ENCODE measurements at places on chromosomes 3 and 15. TPM values are rescaled to one million over a fixed set of nuclear protein-coding genes. Genes with fewer than 3 reads are reported as not detected.
A peak's percentile ranks its signal among the peaks of the same experiment; 100 is the strongest.

CISH gene
- total RNA-seq: 78.6 TPM

DNA sequence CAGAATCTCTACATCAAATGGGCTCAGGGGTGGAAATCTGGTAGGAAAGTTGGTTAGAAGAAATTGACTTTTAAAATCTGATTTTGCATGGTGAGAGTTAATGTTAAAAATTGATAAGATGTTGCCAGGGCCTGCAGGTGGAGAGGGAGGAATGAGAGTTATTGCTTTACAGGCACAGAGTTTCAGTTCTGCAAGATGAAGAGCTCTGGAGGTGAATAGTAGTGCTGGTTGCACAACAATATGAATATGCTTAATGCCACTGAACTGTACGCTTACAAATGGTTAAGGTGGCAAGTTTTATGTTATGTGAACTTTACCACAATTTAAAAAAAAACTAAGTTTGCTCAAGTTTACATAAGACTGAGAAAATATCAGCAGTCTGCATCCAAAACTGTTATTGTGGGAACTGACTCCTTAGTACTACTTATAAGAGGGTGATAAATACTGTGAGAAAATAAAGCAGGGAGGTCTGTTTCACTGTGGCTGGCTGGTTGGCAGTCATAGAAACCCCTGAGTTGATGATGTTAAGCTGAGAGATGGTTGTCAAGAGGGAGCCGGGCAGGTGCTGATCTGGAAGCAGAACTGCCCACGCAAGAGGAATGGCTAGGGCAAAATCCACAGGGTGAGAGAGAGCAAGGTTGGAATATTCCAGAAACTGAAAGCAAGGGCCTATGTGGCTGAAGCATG, 144.9 kb downstream of the EDEM1 start:
- DNase-seq: no peak

HTR3E gene
- total RNA-seq: not detected

HYPK gene
- 17.5 TPM for total RNA-seq

GRCh38 chr15:100334015-100334414, 7.8 kb downstream of the ADAMTS17 start:
- no peak for DNase-seq

GRCh38 chr15:94348084-94348483, 116.7 kb downstream of the MCTP2 start:
- no peak for DNase-seq

GRCh38 chr3:190165253-190165652, 44.6 kb upstream of the P3H2 start:
- no peak for DNase-seq

GRCh38 chr3:126849768-126850167, 133.1 kb upstream of the PLXNA1 start:
- no peak for DNase-seq

- peak; percentile 5 for DNase-seq
Measured at GRCh38 chr3:133211449-133211848, 173.3 kb downstream of the TMEM108 start.

GRCh38 chr3:181844211-181844610, 132.5 kb downstream of the SOX2 start:
- DNase-seq: no peak

DNA sequence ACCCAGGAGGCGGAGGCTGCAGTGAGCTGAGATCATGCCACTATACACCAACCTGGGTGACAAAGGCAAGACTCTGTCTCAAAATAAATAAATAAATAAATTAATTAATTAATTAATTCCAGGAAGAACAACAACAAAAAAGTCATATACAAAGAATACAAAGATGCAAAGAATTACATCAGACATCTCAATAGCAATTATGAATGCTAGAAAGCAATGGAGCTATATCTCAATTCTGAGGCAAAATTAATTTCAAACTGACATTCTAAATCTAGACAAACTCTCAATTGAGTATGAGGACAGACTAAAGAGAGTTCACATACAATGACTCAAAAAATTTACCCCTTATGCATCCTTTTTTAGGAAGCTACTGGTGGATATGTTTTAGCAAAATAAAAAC, 69.6 kb upstream of the CTNNB1 start:
- DNase-seq: no peak

DNA sequence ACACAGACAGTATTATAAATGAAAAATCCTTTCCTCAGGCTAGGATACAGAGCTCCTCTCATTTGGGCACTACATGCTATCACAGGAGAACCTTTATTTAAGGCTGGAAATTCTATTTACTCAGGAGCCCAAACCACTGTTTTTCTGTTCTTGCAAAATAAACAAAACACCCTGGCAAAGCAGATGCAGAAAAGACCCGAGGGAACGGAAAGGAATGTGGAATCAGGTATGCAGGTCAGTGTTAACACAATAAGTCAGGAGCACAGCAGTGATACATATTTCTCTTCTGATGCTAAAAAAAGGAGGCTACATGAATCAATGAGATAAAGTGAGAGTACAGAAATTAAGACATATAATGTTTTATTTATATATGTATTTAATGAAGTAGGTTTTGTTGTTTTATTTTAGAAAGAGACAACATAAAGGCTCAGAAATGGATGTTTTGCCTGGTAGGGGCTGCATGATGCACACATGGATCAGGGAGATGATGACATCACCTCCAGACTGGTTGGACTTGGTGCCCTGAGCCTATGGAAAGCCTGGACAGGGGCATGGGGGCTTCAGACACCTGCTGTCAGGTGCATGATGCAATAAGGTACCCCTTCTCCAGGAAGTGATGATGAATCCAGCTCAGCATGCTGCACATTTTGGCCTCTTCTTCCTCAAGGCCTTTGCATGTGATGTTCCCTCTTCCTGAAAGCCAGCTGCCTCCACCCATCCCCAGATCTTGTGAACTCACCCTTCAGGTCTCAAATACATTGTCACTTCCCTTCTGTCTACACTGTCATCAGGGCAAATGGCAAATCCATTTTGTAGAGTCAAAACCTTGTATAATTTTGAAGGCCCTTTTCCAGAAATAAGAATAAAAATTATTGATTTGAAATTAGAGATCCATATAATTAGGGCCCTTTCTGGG, 19.1 kb upstream of the RBP1 start:
- DNase-seq: no peak

GRCh38 chr3:4981294-4981664, 2.0 kb downstream of the BHLHE40 start:
- DNase-seq: no peak

SORD gene
- total RNA-seq: 13.0 TPM

GRCh38 chr3:38643592-38643991, 5.9 kb downstream of the SCN5A start:
- DNase-seq: no peak

C3orf49 gene
- not detected for total RNA-seq

GNL3 gene
- 24.2 TPM for total RNA-seq

DNA sequence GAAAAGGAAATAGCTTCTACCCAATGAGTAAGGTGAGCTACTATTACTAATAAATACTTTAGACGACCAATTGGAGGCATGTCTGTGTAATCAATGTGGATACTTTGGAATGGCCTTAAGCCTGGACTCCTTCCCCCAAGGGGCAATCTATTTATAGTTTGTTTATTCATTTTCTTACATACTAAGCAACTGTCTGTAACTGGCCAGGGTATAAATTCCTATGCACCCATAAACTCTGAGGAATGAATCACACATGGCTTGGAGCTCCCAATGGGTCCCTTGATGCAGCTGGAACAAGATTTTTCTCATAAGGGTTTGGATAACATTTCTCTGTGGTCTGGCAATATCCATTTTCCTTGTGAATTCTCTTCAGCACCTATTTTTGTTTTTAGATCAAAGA, 506.8 kb downstream of the EDEM1 start:
- DNase-seq: no peak

- DNase-seq: no peak
Measured at GRCh38 chr3:122315619-122316018, 9.4 kb upstream of the CSTA start.

CCNL1 gene
- 38.9 TPM for total RNA-seq

GRCh38 chr3:108462899-108463298, 47.5 kb downstream of the MYH15 start:
- no peak for DNase-seq

CAND2 gene
- total RNA-seq: 61.0 TPM

GRCh38 chr3:111434941-111435622, 106.9 kb upstream of the CD96 start:
- DNase-seq: no peak

GRCh38 chr15:96160800-96161199, 169.7 kb upstream of the NR2F2 start:
- no peak for DNase-seq

ZNF148 gene
- 40.6 TPM for total RNA-seq

SLC12A8 gene
- not detected for total RNA-seq

- DNase-seq: peak; percentile 9
Measured at GRCh38 chr15:30023798-30024295, 58.9 kb upstream of the GOLGA8J start.

RARB gene
- total RNA-seq: 16.5 TPM

GRCh38 chr3:156611870-156612494, 57.1 kb upstream of the SSR3 start:
- DNase-seq: no peak

NR2E3 gene
- not detected for total RNA-seq

DNA sequence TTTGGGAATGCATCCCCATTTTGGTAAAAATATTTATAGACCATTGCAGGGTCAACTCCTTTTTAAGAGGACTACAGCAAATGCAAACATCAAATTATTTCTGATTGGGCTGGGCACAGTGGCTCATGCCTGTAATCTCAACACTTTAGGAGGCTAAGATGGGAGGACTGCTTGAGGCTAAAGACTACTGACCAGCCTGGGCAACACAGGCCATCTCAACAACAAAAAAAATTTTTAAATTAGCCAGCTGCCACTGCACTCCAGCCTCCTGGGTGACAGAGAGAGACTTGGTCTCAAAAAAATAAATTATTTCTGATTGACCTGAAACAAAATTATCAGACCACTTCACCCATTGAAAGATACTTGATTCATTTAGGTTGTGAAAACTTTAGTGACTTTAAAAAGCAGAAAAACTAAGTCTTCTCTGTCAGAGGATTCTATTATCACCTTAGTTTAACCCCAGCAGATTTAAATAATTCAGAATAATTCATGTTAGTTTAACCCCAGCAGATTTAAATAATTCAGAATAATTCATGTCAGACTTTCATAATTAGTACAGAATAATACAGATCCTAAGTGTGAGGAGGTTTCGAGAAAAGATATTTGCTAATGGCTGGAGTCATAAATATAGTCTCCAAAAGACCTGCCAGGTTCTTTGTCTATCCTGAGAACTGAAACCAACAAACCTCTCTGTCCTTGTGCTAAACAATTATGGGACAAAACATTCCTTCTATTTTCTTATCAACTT, 183.6 kb upstream of the STT3B start:
- DNase-seq: no peak

UBAP1L gene
- 1.1 TPM for total RNA-seq

GRCh38 chr15:92719021-92719420, 63.4 kb upstream of the FAM174B start:
- DNase-seq: no peak

- DNase-seq: no peak
Measured at GRCh38 chr15:38048001-38048455, 113.6 kb downstream of the TMCO5A start.

GRCh38 chr3:170848292-170848917, 21.6 kb downstream of the RPL22L1 start:
- DNase-seq: no peak

ARHGAP31 gene
- total RNA-seq: 38.3 TPM

GOLGA6L7 gene
- not detected for total RNA-seq

DNA sequence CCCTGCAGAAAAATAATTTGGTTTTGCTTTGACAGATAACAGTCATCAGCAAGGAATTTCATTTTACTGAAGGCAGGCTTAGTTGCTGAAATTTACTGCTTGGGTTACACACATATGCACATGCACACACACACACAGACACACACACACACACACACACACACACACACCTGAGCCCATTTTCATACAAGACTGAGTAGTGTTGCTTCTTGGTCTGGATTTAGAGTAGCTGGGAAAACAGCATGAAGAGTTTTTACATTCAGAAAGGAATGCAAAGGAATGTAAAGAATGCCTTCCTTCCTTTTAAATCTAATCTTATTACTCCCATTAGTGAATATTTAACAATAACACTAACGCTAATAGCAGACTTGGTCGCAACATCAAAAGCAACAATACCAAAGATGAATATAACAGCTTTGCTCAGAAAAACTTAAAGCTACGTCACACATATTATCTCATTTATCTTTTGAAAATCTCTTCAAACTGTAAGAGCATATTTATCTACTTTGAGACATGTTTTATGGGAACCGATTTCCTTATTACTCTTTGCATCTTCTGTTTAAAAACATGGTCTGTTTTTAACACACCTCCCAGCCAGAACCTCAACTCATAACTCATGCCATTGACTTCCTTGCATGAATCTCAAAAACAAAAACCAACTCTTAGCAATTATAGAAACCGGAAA, 32.5 kb downstream of the RFTN1 start:
- DNase-seq: no peak

DNA sequence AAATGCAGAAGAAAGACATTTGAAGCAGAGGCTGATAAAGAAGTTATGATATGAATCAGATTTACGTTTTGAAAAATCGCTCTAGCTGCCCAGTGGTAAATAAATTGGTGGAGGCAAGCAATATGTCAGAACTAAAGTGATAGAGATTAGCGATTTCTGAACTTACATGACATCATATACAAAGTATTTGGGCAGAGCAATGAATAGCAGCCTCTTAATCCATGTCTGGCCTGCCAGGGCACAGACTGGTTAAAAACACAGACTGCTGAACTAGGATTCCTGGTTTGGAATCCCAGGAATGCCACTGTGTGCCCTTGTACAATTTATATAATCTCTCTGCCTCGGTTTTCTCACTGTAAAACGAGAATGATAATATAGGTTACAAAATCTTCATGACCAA, 243.1 kb upstream of the SETMAR start:
- no peak for DNase-seq

DNA sequence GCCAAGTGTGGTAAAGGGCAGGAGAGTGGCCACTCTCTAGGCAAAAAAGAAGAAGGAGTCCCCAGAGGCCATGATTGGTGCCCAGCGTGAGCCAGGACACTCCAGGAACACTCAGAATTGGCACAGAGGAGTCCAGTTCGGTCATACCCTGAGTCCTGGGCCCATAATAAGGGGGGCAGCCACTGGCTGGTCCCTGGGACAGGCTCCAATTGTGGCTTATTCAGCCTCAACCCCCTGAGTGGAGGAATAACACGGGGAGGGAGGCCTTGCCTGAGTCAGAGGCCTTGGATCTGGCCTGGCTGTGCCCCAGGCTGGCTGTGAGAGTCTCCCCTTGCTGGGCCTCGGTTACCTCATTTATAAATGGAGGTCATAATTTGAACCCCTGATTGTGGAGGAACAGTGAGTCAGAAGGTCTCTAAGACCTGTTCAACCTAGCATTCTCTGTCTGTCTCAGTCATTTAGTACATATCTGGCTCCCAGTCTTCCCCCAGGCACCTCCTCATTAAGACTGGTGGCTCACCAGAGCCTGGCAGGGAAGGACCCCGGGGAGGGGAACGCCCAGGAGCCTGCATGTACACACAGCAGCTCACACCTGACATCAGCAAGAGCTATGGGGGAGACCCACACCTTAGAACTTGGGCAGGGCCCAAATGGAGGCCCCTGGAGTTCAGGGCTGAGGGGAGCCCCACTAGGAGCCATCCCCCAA, 95.9 kb upstream of the ATP2B2 start:
- DNase-seq: no peak

Data from heart right ventricle (tissue), 16 donors.